ENCODE measurements at places on chromosomes 3 and 15.

GRCh38 chr15:55494931-55495330 lies 13.1 kb downstream of the DNAAF4 start:
- no peak for DNase-seq

GRCh38 chr15:63560741-63561448 lies 36.3 kb upstream of the FBXL22 start:
- DNase-seq = no peak

- no peak for DNase-seq
Measured at GRCh38 chr3:8455526-8456411, 45.9 kb upstream of the LMCD1 start.

DNA sequence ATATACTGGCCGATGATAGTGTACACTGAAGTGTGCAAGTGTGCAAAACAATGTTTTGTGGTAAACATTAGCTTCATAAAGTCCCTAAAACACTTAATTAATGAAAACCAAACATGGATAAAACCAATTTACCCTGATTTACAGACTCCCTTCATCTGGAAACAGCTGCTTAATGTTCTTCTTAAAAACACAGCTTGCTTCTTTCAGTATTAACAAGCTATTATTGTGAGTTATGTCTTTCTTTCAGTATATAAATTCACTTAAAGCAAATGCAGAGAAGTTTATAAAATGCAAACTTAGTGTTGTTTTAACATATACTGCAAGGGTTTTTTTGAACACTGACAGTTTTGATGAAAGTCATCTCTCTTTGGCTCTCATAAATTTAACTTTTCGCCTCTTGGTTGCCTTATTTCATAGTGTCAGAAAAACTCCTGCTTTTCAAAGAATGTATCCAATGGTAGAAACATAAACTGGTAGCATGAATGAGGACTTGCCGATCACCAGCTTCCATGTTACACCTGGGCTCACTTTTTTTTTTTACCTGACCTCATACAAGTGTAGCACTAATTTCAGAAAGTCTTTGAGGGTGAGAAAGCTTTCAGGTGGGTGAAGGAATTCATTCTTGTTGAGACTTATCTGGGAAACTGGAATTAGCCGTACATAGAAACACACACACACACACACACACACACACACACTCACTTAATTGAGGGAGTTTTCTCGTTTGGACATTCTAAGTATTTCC lies 532.2 kb downstream of the ROBO2 start:
- DNase-seq = no peak

- DNase-seq = no peak
Measured at GRCh38 chr3:152832046-152832445, 2.9 kb upstream of the P2RY1 start.

DNA sequence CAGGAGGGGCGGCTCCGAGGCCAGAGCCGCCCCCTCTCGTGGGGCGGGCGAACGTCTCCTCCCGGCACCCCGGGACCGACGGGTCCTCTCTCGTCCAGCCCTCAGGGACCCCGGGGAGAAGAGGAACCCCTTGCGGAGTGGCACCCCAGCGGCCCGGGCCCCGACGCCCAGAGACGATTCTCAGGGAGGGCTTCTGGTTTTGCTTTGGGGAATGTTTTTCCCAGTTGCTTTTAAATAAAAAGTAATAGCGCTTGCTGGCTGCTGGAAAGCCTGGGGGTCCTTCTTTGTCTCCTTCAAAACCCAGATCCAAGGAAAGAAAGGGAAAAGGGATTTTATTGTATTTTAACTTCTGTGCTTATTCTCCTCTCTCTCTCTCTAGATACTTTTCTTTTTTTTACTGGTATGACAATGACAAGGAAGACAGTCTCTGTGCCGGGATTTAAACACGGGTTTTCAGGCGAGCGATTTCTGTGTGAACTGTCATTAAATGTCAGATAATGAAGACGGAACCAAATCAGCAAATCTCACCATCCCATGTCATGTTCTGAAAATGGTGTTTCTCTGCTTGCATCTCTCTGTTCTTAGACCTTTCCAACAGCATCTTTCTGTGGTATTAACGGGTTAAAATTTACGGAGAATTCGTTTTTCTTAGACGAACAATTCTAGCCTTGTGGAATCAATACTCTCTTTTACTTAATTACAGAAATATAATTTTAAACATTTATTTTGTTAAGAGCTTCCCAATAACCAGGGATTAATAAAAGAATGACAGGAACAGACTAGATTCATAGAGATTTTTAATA lies 530 bp upstream of the PCOLCE2 start:
- no peak for DNase-seq
